ENCODE measurements at places on chromosomes 4 and X.

GRCh38 chr4:152106781-152107321, 346.0 kb upstream of the GATB start:
- DNase-seq: no peak

GRCh38 chrX:18422886-18423285, 2.5 kb upstream of the CDKL5 start:
- no peak for DNase-seq

DNA sequence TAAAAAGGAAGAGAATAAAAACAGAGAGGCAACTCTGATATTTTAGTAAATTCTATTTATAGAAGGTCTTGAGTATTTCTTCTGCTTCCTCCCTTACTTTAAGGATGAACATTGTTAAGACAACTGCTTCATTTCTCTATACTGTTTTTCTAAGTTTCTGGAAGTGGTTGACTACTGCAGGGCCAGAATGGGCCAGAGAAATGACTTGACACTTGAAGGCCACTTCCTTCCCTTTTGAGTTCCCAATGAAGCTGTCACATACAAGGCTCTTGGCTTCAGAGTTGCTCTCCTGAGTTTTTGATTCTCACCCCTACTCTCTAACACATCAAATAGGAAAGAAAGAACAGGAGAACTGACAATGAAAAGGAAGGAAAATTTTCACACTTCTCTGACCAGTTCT, 37.6 kb downstream of the PKD2 start:
- no peak for DNase-seq

DNA sequence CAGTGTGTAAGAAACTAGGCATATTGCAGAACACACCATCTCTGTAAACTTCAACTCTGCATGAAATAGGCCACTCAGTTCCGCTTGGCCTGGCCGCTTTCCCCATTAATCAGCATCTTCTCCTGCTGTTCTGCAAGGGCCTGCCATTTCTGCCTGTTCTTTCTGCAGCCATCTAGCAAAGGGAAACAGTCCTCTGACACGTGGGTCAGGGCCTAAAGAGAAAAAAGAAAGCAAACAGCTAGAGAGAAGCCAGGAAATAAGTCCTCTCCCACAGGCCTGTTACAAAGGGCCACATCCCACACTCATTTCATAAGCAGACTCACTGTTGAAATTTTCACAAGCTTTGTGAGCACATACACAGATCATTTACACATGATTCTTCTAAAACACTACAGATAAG, 130.1 kb downstream of the PDE5A start:
- DNase-seq: no peak

GRCh38 chr4:154954117-154954516, 173.0 kb downstream of the RBM46 start:
- no peak for DNase-seq

DNA sequence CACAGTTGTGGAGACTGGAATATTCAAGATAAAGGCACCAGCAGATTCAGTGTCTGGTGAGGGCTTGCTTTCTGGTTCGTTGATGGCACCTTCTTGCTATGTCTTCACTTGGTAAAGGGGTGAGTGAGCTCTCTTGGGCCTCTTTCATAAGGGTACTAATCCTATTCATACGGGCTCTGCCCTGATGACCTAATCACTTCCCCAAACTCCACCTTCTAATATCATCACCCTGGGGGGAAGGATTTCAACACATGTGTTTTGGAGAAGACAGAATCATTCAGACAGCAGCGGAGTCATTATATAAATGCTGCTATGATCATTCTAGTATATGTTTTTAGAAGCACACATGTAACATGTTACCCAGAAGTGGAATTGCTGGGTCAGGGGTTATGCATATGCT, 295.3 kb upstream of the CTSO start:
- DNase-seq: no peak

- DNase-seq: no peak
These were observed 84.1 kb downstream of the RBMX2 start for GRCh38 chrX:130485870-130486269.

All from islet precursor cell (in vitro differentiated cells).